ENCODE measurements at places on chromosomes 2 and 18.
A peak's percentile ranks its signal among the peaks of the same experiment; 100 is the strongest.

GRCh38 chr18:35747894-35748472, 166.4 kb downstream of the GALNT1 start:
- no peak for DNase-seq

DNA sequence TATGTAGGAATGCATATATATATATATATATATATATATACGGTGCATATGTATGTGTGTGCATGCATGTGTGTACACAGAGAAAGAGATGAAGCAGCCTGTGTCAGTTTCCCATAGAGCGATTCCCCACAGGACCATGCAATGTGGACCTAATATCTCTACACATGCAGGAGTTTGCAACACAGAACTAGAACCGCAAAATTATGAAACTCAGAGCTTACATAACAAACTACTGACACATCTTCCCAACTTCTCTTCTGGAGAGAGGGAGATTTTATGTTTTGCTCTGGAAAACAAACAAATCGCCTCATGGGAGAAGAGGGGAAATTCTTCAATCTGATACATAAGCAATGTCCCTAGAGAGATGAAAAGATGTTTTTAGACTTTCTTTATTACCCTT, 377.2 kb downstream of the LRATD1 start:
- no peak for DNase-seq

GRCh38 chr2:161219211-161219610, 59.0 kb downstream of the TANK start:
- DNase-seq, result no peak

DNA sequence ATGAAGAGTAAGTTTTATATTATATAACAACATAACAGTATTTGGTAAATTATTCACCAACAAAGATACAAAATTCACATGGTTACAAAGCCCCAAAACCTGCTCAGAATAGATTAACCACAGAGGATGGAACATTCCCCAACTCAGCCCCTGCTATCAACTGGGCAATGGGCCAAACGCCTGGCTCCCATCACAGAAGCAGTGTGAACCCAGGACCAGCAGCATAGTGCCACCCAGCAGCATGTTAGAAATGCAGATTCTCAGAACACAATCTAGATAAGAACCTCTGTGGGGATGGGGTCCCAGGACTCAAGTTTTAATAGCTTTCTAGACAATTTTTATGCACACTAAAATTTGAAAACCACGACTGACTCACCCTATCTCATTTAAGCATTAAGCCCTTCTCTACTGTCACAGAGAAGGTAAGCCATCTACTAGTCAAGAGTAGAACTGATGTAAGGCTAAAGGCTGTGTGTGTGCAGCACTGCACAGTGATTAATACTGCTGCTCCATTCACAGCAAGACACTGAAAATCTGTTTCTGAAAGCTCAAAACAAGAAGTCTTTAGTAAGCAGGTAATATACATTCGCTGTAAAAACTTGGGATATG, 15.2 kb downstream of the AFG3L2 start:
- DNase-seq, result no peak

- DNase-seq, result no peak
These were observed 323.4 kb upstream of the RBMS1 start for GRCh38 chr2:160816916-160817499.

DNA sequence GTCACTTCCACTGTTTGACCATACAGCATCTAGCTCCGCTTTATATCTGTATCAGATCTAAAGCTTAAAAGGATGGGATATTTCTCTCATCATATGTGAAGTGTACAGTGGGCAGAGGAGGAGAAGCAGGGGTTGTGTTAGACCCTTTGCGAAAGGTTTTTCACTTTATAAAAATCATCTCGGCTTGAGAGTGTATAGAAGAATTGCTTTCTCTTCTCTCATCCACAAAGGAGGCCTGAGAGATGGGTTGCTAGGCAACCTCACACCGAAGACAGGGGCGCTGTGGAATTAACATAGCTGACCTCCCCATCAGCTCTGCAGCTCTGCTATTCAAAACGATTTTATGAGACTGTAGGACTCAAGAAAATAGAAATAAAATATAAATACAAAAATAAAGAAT, 70.2 kb upstream of the GALNT3 start:
- no peak for DNase-seq

GRCh38 chr2:10935953-10936942, 24.5 kb downstream of the KCNF1 start:
- no peak for DNase-seq

DNA sequence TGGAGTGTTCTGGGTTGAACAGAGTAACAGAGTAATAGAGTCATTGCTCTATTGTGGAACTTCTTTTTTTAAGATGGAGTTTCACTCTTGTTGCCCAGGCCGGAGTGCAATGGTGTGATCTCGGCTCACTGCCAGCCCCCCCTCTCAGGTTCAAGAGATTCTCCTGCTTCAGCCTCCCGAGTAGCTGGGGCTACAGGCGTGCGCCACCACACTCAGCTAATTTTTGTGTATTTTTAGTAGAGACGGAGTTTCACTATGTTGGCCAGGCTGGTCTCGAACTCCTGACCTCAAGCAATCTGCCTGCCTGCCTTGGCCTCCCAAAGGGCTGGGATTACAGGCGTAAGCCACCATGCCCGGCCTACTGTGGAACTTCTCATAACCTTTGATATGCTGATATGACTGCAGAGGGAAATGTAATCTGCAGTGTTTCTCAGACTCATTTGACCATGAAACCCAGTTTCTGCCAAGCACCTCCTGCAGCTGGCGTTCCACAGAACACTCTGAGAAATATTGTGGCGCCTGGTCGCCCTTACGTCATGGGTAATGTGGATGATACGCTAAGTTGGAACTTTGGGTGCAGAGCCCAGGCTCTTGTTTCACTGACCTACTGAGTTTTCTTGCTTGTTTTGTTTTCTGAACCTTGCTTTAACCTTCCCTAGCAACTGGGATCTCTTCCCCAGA, 213.8 kb downstream of the BCL2 start:
- peak; percentile 46 for DNase-seq

- no peak for DNase-seq
These were observed 163.6 kb upstream of the VRK2 start for GRCh38 chr2:57882895-57883515.

DNA sequence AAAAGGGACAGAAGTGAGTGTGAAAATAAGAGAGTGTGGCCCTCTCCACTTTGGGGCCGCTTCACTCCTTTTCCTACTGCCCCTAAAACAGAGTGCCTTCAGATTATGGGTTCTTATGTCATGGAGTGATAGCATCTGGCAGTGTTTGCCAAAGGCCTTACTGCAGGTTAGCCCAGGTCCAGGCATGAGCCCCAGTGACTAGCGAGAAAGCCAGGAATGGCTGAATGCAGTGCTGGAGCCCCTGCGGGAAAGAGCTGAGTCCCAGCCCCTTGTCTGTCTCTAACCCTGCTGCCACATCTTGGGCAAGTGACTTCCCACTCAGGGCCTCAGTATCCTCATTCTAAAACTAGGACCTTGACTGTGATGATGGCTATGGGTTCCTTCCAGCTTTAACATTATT, 6.0 kb downstream of the IGFBP5 start:
- DNase-seq, result no peak

GRCh38 chr2:167249197-167249596, 360.9 kb downstream of the XIRP2 start:
- DNase-seq, result no peak

DNA sequence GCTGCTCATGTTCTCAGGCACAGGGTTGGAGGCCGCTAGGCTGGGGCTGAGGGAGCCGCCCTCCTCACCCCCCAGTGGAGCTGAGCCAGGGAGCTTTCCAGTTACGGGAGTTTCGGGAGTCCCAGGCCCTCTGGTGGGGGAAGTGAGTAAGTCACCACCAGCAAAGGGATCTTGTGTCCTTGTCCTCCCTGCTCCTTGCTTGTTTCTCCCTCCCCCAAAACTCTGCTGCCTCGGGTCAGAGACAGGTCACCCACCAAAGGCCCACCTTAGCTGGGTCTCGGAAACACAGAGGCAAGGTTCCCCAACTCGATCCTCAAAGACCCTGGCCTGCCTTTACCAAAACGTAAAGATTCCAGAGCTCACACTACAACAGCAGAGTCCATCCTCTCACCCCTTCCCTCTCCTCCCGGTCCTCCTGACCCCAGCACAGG, 60.5 kb upstream of the POMC start:
- DNase-seq, result peak; percentile 69

- no peak for DNase-seq
These were observed 22.9 kb upstream of the SPP2 start for GRCh38 chr2:234027641-234028040.

GRCh38 chr2:47819834-47820233, 36.9 kb downstream of the MSH6 start:
- DNase-seq, result no peak

DNA sequence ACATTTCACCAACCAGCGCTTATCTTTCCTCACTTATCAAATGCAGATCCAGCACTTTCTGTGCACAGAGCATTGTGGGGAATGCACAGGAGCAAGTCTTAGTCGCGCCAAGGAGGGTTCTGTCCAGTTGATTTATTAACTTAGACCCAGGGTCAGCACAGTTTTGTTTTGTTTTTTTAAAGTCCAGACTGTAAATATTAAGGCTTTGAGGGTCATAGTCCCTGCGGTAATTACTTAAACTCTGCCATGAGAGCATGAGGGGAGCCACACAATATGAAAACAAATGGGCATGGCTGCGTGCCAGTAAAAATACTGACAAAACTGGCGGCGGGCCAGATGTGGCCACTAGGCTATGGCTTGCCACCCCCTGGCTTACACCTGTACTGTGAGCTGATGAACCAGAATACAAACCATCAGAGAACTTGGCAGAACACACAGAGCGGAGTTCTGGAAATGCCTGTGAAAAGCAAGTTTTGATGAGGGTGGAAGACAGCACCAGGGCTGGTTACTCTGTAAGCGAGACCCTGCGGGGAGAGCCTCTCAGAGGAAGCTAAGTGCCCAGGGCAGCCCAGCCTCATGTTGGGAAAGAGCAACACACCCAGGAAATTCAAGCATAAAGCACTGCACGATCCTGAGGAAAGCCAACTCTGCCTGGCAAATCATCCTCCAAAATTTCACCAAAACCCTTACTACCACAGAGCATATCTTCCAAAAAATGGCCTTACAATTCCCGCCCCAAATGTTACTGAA, 43.6 kb downstream of the L3MBTL4 start:
- DNase-seq, result no peak

DNA sequence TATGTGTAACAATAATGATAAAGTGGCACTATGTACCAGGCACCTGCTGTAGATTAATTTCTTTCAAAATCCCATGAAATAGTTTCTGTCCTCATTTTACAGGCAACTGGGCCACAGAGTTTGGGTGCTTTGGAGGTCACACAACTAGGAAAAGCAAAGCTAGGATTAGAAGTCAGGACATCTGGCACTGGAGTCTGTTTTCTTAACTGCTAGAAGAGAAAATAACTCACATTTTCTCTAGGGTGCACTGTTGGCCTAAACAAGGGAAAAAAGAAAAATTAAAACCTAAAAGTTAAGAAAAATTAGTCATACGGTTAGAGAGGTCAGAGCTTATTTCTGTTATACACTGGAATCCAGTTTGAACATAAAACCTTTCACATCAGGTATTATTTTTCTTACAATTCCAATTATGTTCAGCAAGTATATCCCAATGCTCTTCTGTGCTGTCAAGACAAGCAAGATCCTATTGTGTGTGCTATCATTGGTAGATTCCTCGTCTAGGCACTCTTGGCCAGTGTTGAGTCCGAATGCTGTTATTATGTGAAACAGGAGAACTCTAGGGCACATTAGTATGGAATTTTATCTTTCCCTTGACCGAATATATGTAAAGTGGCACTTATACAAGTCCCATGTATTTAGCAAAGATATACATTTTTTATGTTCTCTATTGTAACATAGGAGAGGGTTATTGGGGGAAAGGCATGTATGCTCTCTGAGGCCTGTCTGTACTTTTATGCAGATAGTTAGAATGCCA, 1.5 kb upstream of the OSGEPL1 start:
- DNase-seq, result no peak

- DNase-seq, result peak; percentile 14
These were observed 48.5 kb downstream of the SERPINB7 start for GRCh38 chr18:63823516-63824219.

GRCh38 chr2:102187496-102188150, 800 bp downstream of the IL1RL2 start:
- DNase-seq, result peak; percentile 16

DNA sequence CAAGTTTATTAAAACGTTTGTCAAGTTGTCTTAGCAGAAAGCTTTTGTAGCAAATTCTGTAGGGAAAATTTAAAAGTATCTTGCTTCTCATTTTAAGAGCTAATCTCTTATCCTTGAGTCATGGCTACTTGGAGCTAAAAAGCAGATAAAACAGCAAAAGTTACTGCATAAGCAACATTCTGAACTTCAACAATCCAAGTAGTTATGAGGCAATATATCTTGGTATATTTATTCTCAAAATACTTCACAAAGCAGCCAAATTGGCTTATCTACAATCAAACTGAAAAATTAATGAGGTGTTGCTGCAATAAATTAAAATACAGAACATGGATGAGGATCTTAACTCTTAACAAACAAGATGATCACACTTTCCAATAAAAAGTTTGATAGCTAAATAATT, 306.5 kb downstream of the PIEZO2 start:
- DNase-seq, result no peak

- no peak for DNase-seq
These were observed 369.6 kb upstream of the NRXN1 start for GRCh38 chr2:51401546-51401945.

- DNase-seq, result no peak
These were observed 33.8 kb upstream of the NFATC1 start for GRCh38 chr18:79361766-79362522.

- no peak for DNase-seq
These were observed 200.1 kb downstream of the MGAT5 start for GRCh38 chr2:134453973-134454372.

- no peak for DNase-seq
These were observed 205.5 kb downstream of the UBE2E3 start for GRCh38 chr2:181185948-181186347.

DNA sequence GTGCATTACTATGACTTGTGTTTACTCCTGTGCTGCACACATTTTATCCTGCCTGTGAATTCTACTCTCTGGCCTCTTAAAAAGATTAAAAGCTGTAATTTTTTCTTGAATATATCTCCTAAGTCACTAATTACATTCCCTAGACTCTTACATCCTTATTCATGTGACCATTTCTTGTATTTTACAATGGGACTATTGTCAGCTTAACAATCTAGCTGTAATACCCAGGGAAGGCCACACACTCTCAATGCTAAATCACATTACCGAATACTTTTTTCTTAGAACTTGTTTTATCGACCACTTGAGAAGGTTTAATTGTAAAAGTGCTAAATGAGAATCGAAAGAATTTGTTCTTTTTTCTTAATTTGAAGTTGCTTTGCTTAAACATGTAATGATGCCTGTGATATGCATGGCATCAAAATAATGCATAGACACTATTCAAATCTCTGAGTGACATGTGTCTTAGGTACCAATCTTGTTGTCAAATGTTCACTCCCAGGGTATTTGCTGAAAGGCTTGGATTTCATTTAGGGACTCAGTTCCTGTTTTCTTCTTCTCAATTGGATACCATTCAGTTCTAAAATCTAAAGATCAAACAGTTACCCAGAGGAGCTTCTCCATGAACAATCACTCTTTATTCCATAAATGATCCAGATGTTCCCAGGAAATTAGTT, 498.5 kb downstream of the DPP10 start:
- DNase-seq, result no peak

- peak; percentile 14 for DNase-seq
These were observed 11.2 kb downstream of the VIL1 start for GRCh38 chr2:218429911-218430692.

Data from GM10248 (cell line).